ENCODE measurements at places on chromosomes 11 and 22.

DNA sequence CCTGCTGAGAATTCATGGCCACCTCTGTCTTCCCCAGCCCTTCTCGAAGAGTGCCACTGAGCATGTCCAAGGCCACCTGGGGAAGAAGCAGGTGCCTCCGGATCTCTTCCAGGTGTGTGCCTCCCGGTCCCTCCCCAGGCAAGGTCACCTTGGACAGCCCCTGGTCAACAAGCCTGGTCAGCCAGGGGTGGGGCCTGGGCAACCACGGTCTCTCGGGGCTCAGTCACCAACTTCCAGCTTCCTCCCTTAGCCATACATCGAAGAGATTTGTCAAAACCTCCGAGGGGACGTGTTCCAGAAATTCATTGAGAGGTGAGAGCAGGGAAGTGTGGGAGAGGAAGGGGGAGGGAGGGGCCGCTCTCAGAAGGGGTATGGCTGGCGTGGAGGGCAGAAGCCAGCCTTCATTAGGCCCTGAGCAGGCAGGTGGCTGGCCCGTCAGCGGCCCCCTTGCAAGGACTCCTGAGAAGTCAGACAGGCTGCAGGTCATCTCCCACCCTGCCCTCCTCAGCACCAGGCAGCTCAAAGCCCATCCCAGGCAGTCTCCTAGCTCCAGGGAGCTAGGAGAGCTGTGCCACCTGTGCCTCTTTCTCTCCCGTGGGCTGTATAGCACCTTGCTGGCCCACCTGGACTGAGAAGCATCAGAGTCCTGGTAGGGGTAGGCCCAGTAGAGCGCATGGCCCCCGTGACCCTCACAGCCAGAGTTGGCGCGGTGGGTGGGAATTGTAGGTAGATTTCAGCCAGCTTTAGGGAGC, 9.3 kb upstream of the ANKRD13D start:
- DNase-seq = no peak

GRCh38 chr11:96167203-96167758, 175.7 kb downstream of the MAML2 start:
- no peak for DNase-seq

DNA sequence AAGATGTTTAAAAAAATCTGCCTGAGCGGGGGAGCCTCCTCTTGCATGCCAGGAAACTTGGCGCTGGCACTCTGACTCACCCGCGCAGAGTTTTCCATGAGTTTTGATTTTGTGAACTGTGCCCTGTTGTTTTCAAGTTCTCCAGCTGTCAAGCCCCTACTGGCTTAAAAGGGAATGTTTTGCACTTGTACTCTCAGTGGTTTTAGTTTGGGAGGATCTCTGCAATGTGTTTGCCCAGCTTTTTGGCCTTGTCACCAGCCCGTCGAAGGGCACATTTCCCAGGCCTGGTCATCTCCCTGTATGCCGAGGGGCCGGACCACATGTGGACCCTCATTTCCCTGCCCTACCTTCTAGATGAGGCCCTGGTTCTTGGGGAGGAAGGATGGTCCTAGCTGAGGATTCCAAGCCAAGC, 12.2 kb downstream of the MRGPRF start:
- DNase-seq = no peak

DNA sequence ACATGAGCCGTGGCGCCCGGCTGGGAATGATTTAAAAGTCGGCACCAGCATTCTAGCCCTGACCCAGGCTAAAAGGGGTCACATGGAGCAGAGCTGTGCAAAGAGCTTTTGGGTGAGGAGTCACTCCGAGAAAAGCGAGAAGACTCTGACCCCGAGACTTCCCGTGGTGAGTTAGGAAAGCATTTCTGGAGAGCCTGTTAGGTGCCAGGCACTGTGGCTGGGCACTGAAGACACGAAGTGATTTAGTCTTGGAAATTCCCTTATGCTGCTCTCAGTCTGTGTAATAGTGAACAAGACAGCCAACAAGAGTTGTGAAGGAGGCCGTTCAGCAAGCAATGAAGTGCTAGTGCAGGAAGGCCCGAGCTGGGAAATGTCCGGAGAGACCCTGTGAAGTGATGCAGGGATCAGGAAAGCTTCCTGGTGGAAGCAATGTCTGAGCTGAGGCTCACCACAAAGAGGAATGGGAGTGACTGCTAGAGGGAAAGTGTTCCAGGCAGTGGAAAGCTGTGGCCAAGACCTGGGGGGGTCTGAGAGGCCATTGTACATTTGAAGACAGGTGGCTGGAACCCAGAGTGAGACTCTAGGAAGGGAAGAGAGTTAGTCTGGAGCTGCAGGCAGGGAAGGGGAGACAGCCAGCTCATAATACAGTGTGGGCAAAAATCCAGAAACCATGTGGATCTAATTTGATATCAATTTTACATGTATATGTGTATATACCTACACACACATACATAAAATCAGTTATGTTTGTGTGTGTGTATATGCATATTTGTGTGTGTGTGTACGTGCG, 31.6 kb downstream of the MARK2 start:
- DNase-seq = no peak

GRCh38 chr11:97729546-97730272, 1291.0 kb upstream of the CNTN5 start:
- DNase-seq = no peak

DNA sequence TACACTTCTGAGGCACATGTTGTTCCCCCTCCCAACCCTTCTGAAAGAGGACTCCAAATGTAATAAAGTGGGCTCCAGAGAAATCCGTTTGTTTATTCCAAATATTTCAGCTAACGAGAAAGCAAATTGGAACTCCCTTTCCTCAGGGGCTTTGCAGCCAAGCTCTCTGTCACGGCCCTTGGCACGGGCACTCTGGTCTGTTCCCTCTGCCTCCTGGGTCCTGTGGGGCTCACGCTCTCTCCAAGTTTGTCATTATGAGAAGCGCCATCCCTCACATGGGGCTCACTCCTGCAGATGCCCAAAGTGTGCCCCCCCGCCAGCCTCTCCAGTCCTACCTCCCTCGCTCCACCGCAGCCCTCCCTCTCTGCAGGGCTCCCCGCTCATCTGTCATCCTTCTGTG, 125.4 kb upstream of the POU2AF2 start:
- no peak for DNase-seq

DNA sequence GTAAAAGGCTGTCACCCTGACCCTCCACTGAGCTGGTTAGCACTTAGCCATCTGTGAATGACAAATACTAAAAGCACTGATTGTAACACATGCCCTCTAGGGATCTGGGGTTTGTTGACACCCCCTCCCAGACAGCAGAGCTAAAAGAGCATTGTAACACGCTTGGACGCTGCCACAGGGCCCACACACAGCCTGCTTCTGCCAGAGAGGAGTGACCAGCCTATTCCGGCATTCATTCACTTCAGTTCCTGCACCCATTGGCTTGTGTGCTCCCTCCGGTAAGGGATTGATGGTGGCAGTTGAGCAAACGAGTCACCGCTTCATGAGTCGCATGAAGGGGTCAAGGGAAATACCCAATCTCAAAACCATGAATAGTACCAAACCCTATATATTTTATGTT, 15.8 kb downstream of the OR10D3 start:
- DNase-seq = no peak

GRCh38 chr11:103418014-103418413, 308.8 kb downstream of the DYNC2H1 start:
- no peak for DNase-seq

All from stimulated activated CD8-positive, alpha-beta memory T cell treated with anti-CD3 and anti-CD28 coated beads, Interleukin-15, amount 100 ng/mL, for 48 hours (primary cell).